Left renal pelvis (tissue), 4 donors: ENCODE measurements at places on chromosomes 5 and 9. TPM values are rescaled to one million over a fixed set of nuclear protein-coding genes. Genes with fewer than 3 reads are reported as not detected.

GRCh38 chr9:100104314-100104713 is 5.3 kb downstream of the INVS start:
- no peak for DNase-seq

DNA sequence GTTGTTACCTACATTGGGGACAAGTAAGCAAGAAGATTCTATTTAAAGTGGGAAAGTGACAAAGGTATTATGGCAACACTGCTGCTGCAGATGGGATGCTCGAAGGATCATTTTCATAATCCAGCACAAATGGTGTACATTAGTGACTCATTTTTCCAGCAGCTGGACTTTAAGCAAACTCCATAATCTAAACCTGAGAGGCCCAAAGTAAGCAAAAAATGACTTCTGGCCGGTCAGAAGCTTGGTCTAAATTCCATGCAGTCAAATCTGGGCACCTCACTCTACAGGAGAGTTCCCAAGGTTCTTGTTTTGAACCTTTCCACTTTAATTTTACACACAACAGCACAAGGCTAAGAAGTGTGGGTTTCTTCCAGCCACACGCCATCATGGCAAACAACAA is 43.6 kb upstream of the TRAF1 start:
- DNase-seq = no peak

DNA sequence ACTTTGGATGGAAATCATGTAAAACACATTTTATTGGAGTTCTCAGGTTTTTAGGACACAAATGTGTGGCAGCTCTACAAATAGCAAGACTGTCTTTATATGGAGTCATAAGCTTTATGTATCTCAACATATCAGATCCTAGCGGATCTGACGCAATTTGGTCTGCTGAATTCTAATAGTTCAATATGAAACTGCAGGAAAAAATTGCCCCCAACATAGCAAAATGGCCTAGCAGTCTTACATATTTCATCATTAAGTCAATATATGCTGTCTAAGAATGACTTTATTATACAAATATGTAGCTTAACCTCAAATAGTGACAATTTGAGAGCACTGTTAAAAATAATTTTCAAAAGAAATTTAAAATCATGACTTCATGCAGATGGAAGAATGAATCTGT is 244.3 kb downstream of the TAF11L14 start:
- no peak for DNase-seq

DNA sequence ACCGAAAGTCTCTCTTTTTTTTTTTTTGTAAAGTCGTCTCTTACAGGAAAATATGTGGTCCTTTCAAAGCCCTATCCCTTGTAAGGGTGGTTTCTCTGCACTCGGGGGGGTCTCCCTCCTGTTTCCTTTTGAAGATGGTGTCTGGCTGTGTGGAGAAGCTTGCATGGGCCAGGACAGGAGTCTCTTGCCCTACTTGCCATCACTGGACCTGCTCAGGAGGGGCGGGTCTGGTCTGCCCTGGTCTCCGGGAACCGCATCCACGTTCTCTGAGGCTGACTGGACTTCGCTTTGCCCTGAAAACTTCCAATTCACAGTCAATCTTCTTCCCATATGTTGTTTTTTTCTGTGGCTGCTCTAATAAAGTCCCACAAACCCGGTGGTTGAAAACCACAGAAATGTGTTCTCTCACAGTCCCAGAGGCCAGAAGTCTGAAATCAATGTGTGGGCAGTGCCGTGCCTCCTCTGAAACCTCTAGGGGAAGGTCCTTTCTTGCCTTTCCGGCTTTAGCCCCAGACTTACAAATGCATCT is 92.9 kb upstream of the IER5L start:
- DNase-seq = no peak

DNA sequence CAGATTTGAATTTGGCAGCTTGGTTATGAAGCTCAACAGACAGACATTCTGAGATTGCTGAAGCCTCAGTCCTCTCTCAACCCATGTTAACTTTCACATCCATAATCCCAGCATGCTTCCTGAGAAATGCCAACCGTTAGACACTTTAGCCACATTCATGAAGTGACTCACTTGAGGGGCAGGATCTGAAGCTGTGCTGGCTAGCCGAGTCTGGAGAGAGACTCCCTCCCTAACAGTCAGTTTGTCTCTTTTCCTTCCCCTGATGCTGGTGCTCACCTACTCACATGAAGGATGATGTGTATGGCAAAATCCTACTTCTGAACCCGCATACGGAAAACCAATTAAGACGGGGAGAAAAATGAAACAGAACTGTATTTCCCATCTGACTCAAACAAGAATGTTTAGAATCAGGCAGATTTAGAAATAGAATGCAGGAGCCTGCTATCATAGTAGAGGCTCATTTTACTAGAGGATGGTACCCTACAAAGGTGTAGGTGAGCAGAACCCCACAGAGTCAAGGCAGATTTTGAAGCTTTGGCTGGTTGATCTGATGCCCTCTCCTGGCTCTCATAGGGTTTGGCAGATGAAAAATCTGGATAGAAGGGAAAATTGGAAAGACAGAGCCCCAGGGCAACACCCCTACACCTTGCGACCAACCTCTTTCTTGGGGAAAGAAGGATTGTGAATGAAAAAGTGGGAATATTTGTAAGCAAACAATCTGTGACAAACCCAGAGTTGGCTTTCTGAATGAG is 150.9 kb upstream of the LHFPL2 start:
- DNase-seq = no peak

DNA sequence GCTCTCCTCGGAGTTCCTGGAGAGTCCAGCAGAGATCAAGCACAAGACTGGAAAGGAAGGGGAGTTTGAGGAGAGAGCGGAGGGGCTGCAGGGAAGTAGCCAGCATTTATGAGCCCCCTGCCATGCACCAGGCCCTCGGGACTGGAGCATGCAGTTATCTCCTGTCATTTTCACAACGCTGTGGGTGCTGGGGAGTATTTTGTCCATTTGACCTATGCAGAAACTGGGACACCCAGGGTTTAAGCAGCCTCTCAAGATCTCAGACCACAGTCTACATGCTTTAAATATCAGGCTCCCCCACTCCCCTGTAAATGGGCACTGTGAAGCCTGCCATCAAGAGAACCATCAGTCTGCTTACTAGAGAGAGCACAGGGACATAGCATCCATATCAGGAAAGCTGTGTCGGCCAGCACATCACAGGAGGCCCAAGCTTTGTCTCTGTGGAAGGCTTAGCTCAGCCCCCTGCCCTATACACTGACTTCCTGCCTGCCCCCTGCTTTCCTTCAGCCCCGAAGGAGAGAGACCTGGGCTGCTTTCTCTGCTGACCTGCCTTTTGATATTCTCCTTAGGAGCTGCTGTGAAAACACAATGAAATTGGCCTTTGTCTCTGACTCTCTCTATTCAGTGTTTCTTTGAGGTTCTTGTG is 7.3 kb downstream of the FOXI1 start:
- no peak for DNase-seq

DNA sequence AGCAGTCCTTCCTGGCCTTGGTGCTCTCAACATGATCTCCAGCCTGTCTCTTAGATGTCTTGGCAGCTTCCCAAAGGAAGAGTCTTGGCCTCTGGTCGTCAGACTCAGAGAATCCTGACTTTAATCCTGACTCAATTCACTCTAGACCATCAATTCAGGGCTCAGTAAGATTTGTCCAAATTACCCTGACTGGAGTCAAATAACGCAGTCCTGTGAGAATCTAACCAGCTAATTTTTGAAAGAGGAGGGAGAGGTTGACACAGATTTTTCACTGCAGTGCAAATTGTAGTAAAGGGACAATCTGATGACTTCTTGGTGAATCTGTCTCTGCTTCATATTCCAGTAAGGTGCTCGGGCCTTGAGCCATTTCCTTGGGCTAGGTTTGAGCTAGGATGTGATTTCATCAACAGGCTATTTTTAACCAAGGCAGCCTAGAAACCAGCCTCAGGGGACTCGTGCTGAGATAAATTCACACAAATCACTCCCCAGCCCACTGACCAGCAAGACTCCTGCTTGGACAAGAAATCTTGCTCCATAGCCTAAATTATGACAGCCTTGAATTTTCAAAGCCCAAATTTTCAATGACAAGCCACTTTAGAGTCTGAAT is 257.4 kb downstream of the ENC1 start:
- DNase-seq = no peak

- DNase-seq = no peak
Measured at GRCh38 chr9:94741866-94742265, 15.4 kb downstream of the AOPEP start.

- DNase-seq = no peak
Measured at GRCh38 chr9:10032166-10032565, 580.6 kb downstream of the PTPRD start.

DNA sequence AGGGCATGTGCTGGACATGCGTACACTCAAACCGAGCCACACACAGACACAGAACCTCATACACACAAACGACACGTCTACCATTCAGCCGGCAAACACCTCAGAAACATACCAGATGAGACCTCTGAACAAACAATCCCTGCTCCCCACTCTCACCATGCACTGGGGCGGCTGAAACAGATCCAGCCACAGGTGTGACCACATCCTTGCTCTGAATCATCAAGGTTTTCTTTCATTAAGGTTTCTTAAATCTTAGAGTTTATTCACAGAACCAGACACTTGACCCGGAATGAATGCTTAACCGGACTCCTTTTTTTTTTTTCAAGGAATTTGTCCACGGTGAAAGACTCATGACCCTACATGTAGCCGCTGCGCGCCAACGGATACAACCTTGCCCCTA is 26.2 kb downstream of the TERT start:
- DNase-seq = no peak

GRCh38 chr5:4882186-4882585 is 257.9 kb upstream of the ADAMTS16 start:
- DNase-seq = no peak

DNA sequence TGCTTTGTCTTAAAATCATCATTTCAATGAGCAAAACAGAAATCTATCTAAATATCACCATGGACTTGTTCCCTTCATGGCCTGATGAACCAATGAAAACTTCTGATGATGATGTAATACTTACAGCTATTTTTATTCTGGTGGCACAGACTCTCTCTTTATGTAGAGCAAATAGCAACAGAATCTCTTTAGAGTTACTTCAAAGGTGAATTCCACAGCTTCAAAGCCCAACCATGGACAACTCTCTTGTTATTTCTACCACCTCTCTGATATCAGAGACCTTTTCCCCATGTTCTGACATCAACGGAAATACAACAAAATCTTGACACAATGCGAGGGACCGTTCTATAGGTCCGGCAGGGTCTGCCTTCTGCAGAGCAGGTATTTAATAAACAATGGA is 70.1 kb downstream of the RETREG1 start:
- DNase-seq = no peak

DNA sequence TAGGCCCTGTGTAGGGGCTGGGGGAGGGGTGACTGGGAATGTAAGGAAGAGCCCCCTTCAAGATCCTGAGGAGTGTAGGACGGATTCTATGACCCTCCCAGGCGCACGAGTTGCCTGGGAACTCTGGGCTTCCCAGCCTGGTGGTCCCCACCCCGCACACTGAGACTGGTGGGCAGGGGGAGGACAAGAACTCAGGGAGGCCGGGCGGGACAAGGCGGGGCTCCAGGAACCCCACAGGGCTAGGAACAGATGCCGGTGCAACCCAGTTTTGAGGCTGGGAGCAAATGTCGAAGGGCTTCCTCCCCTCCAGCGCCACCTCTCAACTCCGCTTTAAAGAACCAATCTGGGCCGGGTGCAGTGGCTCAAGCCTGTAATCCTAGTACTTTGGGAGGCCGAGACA is 1.3 kb upstream of the VDAC1 start:
- DNase-seq = no peak

- DNase-seq = no peak
Measured at GRCh38 chr9:100803956-100804355, 224.6 kb upstream of the PLPPR1 start.

- no peak for DNase-seq
Measured at GRCh38 chr5:91219091-91219802, 163.9 kb downstream of the ARRDC3 start.

DNA sequence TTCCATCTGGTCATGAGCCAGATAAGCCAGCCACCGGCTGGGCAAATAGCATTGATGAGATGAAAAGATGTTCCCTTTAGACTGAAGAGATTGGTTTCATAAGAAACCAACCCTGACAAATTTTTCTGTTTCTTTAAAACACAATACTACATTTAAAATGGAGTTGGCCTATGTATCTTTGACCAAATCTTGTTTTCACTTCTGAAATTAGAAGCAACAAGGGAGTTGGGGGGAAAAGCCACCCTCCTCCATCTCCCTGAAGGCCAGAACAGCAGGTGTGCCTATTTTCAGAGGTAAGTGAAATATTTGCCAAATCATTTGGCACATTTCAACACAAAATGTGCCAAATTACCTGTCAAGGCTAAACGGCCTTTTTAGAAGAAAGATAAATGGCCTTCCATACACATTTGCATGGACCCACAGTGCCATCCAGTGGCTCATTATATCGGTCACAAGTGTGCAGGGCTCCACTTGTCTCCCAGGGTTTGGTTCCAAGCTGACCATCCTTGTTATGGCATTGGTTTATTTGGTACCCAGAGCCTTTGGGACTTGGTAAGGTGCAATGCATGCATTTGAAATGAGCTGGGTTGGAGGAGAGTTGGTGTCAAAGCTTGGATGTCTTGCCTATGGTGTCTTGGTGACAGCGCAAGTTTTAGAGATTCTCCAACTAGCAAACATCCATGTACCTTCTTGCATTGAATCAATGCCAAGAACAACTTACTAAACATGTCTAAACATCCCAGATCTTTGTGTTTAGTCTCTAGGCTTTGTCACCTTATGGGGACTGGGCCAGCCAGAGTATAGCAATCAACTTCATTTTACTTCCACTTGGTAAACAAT is 372.0 kb upstream of the KIF2A start:
- DNase-seq = peak; percentile 45

The SLC36A2 gene
- 8.2 TPM for polyA plus RNA-seq

The LPAR1 gene
- 23.2 TPM for polyA plus RNA-seq

The ARL14EPL gene
- polyA plus RNA-seq = not detected

The PPP2R2B gene
- 15.1 TPM for polyA plus RNA-seq

The TERT gene
- 0.76 TPM for polyA plus RNA-seq

The CCL27 gene
- polyA plus RNA-seq = 0.66 TPM
